COR-L47 (cell line): ENCODE measurements at places on chromosomes 2 and 18.

GRCh38 chr2:223697316-223697891, 95.2 kb upstream of the SCG2 start:
- no peak for DNase-seq

DNA sequence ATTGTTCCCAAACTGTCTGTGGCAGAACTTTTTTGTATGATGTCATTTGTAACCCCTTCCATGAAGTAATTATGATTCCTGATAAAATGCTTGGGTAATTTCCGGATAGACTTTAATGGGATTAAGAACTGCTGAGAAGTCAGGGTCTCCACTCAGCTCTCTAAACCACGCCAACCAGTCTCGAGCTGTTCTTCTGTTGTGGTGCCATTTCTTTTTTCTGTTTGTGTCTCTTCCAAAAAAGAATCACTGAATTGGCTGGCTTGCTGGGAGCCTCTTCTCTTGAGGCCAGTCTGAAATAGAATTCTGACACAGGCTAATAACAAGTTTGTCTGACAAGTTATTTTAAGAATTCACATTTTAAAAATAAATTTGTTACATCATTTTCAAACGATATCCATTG, 198.9 kb downstream of the BCL2 start:
- DNase-seq, result no peak

GRCh38 chr2:189402932-189403331, 38.3 kb upstream of the WDR75 start:
- DNase-seq, result no peak

DNA sequence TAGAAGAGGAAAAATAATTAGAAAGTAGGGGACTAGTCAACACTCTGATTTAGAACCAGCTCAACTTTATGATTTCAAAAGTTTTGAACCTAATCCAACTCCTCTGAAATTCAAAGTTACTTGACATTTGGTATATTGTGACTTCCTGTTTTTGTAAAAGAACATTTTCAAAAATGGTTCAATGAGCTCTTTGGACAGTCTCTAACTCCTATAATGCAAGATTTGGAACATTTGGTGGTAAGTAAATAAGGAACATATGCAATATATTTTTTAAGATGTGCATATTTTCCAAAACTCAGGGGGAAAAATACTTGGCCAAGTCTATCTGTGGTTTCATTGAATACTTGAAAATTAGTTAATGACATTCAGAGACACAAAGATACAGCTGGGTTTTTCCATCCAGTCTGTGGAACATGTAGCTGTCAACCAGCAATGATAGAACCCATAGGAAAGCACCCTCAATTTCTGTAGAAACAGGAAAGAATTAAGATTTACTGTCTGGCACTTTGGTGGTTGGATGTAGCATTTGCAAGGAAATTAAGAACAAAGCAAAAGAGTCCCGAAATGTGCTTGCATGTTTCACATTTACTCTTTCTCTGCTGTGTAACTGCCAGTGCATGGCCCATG, 17.0 kb upstream of the ANKRD44 start:
- DNase-seq, result no peak

DNA sequence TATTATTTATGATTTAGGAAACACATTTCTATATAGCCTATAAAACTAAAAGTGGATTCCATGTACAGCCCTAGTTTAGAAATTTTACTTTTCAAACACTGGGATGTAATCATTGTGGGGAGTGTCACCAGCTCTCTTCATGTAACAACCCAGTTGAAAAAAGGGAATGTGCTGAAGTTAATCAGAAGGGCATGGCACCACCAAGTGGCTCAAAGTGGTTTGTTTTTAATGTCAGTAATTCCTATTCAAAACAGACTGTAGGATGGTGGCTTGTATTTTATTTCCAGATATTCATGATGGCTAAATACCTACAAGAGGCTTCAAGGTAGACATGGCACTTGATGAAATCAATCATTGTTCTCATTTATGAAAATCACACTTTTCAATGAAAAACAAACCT, 58.1 kb upstream of the TMEM182 start:
- peak; percentile 43 for DNase-seq

DNA sequence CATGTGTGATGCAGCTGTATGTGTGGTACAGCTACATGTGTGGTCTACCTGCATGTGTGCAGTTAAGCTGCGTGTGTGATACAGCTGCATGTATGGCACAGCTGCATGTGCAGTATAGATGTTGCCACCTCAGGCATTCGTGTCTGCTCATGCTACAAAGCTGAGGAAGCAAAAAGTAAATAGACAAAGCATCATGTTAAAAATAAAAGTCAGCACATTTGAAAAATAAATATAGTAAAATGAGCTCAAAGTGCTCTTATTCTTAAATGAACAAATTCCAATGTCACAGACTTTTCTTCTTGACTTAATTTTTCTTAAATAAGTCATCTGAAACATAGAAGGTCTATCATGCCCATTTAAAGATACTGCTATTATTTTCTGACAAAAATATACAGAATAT, 519.3 kb upstream of the SOX11 start:
- no peak for DNase-seq

DNA sequence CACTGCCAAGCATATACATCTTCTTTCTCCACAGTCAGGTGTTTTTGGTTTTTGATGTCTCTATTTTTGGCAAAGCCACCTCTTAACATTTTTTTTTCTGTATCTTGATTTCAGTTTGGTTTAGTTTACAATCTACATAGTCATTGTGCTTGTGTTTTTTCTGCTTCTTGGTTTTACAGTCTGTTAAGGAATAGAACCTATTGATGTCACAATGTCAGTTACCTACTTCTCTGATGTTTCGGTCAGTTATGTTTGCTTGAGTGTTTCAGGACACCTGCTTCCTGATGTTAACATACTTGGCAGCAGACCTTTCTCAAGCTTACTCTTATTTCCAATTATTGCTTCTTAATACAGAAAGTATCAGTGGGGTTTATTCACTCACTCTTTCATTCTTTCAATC, 253.3 kb downstream of the SPAG16 start:
- no peak for DNase-seq

DNA sequence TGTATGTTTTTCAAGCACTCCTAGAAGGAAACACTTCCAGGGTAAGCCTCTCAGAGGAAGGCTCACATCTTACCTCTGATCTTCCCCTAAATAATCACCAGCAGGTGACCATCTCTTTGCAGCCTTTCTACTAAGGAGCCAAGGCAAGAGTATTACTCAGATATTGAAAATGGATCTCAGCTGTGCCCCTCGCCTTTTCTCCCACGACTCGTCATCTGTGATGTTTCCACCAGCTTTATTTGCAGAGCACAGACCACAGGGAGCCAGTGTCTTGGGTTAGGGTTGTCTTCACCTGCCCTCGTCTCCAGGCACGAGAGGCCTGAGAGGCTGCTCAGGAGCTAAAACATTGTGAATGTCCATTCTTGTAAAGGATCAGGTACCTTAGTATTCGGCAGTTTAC, 16.9 kb upstream of the SCLY start:
- no peak for DNase-seq

DNA sequence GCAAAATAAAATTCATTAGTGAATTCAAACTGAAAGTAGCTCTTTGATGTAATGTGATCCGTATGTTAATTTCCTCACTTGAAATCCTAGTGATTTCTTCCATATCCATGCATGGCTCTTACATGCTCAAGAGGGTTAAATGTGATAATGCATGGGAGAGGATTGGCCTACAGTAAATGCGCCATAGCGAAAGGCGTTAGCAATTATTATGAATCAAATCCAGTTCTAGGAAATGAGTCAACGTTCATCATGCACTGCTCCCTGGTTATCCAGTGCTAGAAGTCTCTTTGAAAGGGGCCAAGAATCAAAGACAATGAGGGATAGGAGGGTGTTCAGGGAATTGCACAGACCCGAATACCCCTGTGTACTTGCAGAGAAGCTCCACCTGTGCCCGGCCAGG, 101.4 kb upstream of the RASGRP3 start:
- DNase-seq, result no peak

DNA sequence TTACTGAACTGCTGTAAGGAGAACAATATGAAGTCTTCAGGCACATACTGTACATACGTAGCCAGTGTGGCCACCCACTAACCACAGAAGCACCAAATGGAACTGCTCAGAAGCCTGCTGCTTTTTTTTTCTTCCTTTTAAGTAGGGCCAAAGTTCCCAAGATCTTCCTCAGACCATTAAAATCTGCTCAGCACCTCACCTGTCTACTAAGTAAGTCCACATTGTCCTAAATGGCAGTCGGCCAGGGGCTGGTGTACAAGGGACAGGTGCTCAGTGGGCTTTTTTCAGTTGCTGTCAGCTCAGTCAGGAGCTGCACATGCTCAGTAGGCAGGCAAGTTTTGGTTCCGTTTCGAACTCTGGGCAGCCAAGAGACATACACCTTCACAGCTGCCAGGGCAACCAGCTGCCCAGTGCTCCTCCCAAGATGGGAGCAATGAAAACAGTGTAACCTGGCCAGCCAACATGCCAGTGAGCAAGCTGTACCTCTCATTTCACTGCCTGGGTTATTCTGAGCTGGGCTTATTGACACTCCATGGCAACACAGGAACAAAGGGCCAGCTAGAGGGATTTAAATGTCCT, 86.1 kb downstream of the ACVR1 start:
- DNase-seq, result peak; percentile 21

DNA sequence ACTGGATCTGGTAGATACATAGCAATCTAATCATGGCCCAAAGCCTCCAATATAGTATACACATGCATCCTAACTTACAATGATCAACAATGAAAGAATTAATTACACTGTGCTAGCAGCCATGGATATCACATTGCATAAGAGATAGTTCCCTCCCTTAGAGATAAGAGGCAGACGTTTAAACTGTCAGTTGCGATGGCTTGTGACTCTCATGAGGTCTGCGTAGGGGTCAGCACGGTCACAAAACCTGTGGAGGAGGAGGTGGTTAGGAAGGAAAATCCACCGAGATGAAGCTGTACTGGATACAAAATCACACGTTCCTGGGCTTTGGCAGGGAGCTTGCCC, 800 bp upstream of the RALB start:
- no peak for DNase-seq

DNA sequence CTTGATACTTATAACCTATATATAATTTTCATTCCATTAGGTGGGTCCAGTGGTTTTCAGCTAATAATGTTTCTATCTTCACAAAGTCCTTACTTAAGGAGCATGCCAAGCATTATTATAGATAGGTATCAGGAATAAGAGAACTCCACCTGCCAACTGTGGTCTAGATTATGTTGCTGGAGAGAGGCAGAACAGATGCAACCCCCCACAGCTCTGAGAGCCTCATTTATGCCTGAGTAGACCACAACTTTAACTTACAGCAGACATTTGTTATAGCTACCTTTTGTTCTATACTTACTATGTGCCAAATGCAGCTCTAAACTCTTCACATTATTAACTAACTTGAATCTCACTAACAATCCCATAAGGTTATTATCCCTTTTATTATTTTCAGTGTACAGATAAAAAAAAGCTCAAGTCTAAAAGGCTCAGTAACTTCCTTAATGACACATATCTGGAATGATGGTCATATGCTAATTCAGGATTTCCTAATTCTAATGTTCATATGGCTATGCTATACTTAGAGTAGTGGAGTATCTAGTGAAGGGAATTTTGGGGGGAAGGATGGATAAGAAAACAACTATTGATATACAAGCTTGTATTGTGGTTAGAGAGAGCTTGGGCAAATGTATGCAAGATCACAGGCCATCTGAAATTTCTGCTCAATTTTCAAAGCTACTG, 119.1 kb upstream of the RND3 start:
- no peak for DNase-seq

DNA sequence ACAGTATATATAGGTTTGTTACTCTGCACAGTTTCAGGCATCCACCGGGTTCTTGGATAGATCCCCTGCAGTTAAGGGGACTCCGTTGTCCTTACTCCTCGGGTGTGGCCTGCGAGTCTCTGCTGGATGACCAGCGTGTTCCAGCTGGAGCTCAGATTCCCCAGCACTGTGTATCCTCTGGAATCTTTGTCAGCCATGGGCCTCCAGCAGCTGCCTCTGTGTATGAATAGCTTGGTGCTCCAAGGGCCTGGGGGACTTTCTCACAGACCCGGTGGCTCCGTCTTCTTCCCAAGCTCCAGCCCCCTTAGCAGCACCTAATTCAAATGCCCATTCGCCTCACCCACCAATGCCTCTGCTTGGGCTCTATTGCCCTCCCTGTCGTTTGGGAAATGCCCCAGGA, 6.3 kb downstream of the ANO7 start:
- no peak for DNase-seq

DNA sequence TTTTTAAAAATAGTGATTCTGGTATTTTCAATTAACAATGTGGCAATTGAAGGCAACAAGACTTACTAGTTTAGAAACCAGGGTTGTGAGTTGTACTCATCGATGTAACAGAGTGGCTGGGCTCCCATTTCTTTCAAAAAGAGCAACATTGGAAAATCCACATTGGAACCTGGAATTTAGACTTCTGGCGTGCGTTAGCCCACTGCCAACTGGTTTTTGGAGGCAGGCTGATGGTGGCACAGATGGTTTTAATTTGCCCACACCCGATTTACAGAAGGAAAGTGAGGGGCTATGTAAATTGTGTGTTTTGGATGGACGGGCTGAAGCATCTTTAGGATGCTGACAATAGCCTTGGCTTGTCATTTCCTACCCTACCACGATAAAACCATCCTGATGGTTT, 66.3 kb downstream of the TRPM8 start:
- no peak for DNase-seq

- no peak for DNase-seq
Measured at GRCh38 chr18:68288408-68288807, 426.5 kb downstream of the TMX3 start.

GRCh38 chr18:22057908-22058527, 111.4 kb upstream of the GATA6 start:
- no peak for DNase-seq

DNA sequence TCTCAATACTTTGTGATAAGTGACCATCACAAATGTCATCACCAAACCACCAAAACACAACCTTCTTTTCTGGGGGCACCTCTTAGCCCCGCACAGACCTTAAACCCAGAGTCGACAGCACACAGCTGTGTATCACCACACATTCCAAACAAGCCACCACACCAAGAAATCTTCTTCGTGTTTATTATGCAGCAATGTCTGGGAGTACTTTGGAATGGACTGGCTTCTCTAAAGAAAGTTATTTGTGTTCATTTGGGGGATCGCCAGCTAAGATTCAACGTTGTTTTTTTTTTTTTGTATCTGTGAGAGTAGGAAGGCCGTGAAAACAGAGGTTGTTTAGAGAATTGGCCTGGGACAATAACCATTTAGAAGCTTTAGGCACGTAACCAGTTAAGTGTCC, 1.1 kb upstream of the MTA3 start:
- no peak for DNase-seq

DNA sequence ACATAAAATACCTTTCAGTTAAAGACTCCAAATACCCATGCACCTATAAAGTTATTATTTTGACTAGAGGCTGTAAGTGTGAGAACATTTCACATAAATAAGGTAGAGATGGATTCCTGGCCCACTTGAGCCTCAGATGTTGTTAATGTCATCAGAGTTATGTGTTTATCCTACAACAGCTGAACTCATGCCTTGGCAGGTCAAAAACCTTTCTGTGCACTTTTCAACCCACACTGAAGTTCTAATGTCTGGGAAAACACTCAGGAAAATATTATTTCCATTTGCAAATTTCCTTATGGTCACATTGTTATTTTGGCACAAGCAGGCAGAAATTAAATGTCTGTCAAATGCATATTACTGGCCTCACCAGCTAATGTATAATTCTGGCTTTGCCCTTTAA, 209.2 kb downstream of the LNPK start:
- DNase-seq, result no peak

GRCh38 chr2:237479747-237480146, 7.3 kb upstream of the MLPH start:
- no peak for DNase-seq

GRCh38 chr18:13011719-13012118, 20.6 kb downstream of the CEP192 start:
- DNase-seq, result no peak

GRCh38 chr2:156452971-156453370, 16.8 kb downstream of the GPD2 start:
- DNase-seq, result no peak

GRCh38 chr18:77148289-77148688, 15.7 kb upstream of the MBP start:
- no peak for DNase-seq
